Mucosa of gallbladder (tissue), 1 donor: ENCODE measurements at places on chromosomes 11 and 22. TPM values are rescaled to one million over a fixed set of nuclear protein-coding genes. Genes with fewer than 3 reads are reported as not detected.
A peak's percentile ranks its signal among the peaks of the same experiment; 100 is the strongest.

The TEAD1 gene
- total RNA-seq = 88.8 TPM

The TRIM77 gene
- total RNA-seq = not detected

The OR5P2 gene
- not detected for total RNA-seq

The APLP2 gene
- 502 TPM for total RNA-seq

The BAIAP2L2 gene
- total RNA-seq = 216 TPM

DNA sequence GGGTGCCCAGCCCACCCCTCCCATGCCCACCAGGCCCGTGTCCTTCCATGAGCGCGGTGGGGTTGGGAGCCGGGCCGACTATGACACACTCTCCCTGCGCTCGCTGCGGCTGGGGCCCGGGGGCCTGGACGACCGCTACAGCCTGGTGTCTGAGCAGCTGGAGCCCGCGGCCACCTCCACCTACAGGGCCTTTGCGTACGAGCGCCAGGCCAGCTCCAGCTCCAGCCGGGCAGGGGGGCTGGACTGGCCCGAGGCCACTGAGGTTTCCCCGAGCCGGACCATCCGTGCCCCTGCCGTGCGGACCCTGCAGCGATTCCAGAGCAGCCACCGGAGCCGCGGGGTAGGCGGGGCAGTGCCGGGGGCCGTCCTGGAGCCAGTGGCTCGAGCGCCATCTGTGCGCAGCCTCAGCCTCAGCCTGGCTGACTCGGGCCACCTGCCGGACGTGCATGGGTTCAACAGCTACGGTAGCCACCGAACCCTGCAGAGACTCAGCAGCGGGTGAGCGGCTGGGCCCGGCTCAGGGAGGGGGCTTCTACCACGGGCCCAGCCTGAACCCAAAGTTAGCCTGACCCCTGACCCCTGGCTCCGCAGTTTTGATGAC lies 3.0 kb downstream of the PKP3 start:
- DNase-seq = peak; percentile 62

DNA sequence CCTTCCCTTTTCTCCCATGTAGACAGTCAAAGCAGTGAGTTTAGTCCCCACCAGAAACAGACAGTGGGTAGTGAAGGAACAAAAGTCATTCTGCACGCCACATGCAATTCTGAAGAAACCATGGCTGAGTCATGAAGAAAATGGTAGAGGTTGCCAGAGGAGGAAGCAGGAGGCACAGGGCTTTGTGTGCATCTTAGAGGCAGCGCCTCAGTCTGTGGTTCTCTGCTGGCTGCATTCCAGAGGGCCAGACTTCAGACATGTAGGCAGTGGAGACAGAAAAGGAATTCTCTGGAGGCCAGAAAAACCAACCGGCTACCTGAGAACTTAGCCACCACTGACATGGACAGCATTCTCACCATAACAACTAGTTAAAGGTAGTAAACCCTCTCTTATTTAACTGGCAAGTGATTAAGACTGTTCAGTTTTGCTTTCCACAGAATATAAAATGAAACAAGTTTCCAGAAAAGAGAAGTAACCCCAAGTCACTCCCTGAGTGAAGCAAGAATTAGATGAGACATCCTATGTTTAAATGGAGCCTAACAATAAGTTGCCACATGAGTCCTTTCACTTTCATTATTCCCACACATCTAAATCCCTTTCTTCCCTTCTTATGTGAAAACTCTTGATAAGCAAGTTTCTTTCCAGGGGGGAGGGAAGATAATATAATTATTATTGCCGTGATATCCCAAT lies 556.1 kb downstream of the SOX6 start:
- peak; percentile 40 for DNase-seq

GRCh38 chr11:47607380-47607779 lies 13.2 kb upstream of the C1QTNF4 start:
- peak; percentile 45 for DNase-seq

DNA sequence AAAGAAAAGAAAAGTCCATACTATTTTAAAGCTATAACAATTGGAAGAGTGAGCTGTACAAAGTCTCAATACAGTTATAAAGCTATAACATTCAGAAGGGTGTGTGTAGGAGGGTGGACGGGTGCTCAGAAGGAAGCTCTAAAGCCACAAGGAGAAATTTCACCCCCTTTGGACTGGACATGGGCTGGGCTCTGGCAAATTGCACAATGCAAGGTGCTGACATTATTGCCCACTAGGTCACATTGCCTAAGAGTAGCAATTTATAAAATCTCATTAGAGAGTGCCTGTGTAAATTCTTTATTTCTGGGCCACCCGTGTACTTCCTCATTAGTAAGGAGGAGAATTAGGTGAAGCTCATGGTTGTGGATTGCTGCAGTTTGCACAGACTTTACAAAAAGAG lies 5.7 kb upstream of the APOBEC3A start:
- no peak for DNase-seq

DNA sequence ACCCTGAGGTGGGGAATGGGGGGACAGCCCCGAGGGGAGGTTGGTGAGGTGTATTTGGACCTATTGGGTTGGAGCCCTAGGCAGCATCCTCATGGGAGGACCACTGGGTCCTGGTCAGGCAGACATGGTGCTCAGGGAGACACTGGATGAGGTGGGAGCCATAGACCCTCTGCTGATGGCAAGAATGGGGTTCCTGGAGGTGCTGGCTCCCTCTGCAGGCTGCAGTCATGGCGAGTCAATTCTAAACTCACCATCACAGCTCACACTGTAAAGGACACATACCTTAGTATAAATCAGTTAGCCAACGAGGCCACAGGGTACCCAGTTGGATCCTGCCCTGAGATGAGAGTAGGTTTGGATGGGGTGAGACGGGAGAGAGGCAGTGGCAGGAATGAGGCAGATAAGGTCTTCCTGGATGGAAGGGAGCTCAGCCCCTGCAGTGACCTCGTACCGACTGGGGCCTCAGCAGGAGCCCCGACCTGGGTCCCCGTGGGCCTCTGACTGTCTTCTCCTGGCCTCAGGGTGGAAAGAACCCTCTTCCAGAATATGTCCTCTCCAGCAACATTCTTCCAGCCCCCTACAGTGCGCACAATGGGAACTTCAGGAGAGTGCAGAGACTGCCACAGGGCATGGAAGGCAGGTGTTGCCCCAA lies 1.7 kb upstream of the GAB4 start:
- DNase-seq = no peak

DNA sequence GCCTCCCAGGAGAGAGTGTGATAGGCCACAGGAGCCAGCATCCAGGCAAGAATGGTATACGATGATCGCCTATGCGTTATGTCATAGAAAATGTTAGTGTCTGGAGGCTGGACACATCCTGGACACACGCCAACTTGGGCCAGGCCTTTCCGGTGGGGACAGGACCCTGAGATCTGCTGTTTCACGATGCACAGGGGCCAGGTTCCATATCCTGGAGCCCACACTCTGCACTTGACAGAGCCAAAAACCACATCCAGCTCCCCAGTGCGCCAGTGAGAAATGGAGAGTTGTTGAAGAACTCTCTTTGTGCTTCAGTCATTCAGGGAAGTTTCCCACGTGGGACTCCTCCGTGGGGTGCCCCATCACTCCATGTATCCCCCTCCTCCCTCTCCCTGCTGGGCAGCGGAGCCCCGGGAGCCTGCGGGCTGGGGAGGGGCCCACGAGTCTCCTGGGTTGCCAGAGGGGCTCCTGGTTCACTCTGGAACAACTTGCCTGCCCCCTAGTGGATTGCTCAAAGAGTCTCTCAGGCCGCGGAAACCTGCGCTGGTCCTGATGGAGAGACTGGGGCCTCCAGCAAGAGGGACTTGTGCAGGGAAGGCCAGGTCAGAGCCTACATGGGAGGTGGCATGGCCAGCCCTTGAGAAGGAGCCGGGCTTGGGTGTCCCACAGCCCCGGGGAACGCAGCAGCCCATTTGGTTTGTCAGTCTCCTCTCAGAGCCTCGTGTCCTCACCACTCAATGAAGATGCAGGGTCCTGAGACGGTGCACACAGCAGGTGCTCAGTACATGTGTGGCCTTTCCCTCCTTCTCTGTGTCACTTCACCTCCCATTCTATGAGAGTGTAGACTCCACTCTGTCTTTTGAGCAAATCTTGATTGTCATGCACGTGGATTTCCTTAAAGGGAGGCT lies 10.2 kb upstream of the LRRC32 start:
- DNase-seq = peak; percentile 67

- DNase-seq = no peak
These were observed 75.7 kb upstream of the ANO1 start for GRCh38 chr11:70002433-70002832.

DNA sequence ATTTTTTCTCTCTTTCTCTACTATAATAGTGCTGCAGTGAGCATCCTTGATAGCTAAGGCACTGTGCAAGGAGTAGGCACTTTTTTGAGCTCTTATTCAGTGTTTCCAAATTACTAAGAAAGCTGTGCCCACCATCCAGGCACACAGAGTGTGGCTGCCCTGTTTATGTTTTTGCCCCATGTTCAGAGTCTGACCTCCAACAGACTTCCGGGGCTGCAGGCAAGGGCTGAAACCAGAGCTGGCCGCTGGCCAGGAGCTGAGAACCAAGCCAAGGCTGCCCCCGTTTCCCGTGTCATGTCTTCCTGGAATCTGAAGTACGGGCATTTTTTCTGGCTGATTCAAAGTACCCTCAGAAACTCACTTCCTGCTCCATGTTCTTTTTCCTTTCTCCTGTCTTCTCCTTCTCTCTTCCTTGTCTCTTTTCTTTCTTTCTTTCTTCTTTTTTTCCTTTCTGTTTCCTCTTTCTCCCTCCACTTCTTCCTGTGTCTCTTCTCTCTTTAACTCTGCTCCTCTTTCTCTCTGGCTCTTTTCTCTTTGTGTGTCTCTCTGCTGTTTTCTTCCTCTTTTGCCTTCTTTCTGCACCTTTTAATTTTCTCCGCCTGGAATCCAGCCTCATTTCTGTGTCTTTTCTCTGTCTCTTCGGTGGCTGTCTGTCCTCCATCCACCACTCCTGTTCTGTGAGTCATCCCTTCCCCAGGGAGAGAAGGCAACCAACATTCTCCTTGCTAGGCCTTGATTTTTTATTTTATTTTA lies 17.0 kb upstream of the KCTD14 start:
- DNase-seq = peak; percentile 72

DNA sequence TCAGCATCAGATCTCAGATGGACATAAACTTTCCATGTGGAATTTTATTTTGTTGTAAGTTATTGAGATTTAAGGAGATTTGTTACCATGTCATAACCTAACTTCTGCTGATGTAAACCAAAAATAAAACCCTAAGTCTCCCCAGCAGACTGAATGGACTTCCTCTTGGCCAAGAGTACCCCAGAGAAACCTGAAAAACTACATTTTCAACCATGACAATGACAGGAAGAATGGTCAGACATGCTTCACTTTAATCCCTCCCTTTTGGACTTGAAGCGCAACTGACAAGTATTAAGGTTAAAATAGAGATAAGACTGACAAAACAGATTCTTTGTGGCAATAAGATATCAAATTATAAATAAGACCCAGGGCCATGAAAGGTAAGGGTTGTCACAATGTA lies 579.7 kb upstream of the RAG2 start:
- DNase-seq = no peak

GRCh38 chr11:4083198-4083597 lies 11.4 kb upstream of the RRM1 start:
- DNase-seq = no peak

- peak; percentile 49 for DNase-seq
These were observed 483 bp upstream of the ABTB2 start for GRCh38 chr11:34358258-34358727.

DNA sequence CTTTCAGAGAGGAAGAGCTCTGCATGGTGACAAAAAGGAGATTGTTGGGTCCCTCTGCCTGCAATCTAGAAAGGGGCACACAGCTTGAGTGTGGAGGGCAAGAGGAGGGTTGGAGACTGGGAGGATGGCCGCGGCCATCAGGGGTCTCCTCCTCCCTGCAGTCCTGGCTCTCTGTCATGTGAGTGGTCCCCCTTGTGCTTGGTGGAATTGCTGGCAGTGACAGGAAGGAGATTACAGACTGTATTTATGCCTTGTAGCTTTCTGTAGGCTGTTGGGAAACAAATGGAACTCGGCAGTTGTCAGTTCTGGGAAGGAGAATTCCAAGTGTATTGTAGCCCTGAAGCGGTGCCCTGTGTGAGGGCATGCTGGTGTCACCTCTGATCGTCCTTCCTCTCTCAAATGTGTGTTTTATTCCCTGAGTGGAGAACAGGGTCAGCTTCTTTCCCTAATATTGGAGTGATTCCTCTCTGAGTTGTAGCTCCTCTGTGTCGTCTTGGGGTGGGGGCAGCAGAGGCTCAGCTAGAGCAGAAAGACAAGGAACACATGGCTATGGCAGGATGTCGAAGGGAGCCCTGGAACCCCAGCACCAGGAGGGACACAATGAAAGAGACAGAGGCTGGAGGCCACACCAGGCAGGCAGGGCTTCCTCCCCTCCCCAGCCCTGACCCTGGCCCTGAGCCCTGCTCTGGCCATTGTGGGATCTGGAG lies 163.1 kb downstream of the PKNOX2 start:
- no peak for DNase-seq

- no peak for DNase-seq
These were observed 56.5 kb upstream of the APOA1 start for GRCh38 chr11:116893906-116894305.
